ENCODE measurements at places on chromosomes 3 and 15.

- DNase-seq: no peak
Observed at GRCh38 chr3:63967675-63968611, 55.4 kb downstream of the PSMD6 start.

DNA sequence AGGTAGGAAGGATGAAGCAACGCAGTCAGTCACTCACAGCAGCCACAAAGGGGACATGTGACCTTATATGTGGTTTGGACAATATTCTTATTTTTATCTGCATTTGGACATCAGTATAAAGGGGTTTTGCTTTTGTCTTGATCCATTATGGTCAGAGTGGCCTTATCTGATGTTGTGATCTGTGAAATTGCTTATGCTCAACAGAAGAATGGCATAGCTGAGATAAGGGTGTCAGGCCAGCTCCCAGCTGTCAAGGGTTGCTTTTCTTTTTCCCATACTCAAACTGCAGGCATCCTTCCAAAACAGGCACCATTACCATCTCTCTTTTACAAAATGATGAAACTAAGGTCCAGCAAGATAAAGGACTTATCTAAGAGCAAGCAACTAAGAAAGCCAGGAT, 28.1 kb downstream of the DCLK3 start:
- DNase-seq: no peak

GRCh38 chr3:123700791-123701722, 116.2 kb upstream of the HACD2 start:
- DNase-seq: no peak

DNA sequence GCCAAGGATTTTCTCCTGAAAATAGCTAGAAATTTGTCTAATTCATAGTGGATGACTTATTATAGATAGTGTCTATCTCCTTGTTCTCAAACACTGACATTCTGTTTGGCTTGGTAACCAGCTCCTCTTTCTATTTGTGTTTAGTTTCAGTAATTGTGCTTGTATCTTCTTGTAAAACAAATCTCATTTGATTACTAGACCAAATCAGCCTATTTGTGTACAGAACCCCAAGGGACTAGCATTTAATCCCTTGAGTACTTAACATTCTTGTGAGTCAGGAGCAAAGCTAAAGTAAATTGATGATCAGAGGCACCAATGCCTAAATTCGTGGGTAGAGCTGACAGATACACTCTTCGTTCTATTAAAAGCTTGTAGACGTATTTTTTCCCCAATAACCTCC, 306.5 kb upstream of the SLITRK3 start:
- no peak for DNase-seq
